ENCODE measurements at places on chromosomes 1 and 21.
A peak's percentile ranks its signal among the peaks of the same experiment; 100 is the strongest.

DNA sequence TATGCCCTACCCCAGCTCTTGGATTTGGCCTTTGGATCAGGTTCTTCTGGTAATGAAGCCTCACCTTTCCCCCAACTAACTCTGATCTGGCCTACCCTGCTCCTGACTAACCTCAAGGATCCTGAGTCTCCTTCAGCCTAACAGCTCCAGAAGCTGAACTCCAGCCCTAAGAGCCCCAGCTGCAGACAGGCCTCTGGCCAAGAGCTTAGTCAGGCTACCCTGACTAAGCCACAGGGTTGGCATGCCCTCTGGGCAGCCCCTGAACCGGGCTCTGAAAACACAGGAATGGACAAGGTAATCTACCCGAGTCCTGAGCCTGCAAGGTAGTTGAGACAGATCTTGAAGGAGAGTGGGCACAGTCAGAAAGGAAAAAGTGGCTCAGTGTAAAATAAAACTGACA lies 29.4 kb downstream of the COA7 start:
- H3K27ac ChIP-seq, result no peak overlapping the region
- peaks cover 23% of the 10 kb centered on the region for H3K36me3 ChIP-seq
- H3K27me3 ChIP-seq, result no peaks in the 10 kb centered on the region
- no peaks in the 10 kb centered on the region for H3K4me1 ChIP-seq

DNA sequence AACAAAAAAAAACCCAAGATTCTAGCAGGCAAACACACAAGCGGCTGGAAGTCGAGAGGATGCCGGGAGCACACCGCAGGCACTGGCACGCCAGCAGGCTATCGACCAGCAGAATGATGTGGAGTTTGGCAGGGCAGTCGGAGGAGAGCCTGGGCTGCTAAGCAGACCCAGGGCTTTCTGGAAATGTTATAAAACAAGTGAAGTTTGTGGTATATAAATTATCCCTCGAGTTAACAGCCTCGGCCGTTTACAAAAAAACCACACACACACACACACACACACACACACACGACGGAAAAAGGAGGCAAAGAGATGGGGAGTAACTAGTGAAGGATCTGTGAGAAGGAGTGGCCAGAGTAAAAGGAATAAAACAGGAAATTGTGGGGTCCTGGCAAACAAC lies 87.2 kb upstream of the IVNS1ABP start:
- peaks cover 11% of the 10 kb centered on the region for H3K27me3 ChIP-seq
- H3K27ac ChIP-seq, result no peak overlapping the region
- H3K4me3 ChIP-seq, result no peak overlapping the region
- DNase-seq, result no peak

DNA sequence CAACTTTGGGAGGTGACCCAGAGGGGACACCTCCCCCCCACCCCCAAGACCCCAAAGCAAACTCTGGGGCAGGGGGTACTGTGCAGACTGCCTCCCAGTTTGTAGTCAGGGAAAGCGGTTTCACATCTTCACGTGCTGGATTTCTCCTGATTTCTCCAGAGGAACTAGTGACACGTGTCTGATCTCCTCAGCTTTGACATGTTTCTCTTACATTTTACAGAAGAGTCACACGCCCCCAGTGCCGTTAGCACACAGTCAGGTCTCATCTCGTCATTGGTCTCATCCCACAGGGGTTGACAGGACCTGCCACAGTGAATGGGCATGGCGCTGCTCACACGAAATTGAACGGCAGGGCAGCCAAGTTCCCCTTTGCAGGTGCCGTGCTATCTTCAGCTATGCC lies 11.8 kb downstream of the PDPN start:
- H3K27ac ChIP-seq, result no peak overlapping the region
- no peak for DNase-seq
- H3K4me3 ChIP-seq, result no peak overlapping the region
- no peaks in the 10 kb centered on the region for H3K4me1 ChIP-seq

- H3K4me3 ChIP-seq, result no peak overlapping the region
- H3K27me3 ChIP-seq, result peaks cover 42% of the 10 kb centered on the region
- H3K4me1 ChIP-seq, result peaks cover 5% of the 10 kb centered on the region
- H3K27ac ChIP-seq, result no peak overlapping the region
- DNase-seq, result peak; percentile 79
These were observed 21.2 kb downstream of the SLC45A3 start for GRCh38 chr1:205658943-205659581.

GRCh38 chr1:7186382-7187111 lies 401.3 kb downstream of the CAMTA1 start:
- H3K4me3 ChIP-seq, result no peak overlapping the region
- no peaks in the 10 kb centered on the region for H3K4me1 ChIP-seq
- no peak overlapping the region for H3K27ac ChIP-seq
- H3K27me3 ChIP-seq, result peaks cover 22% of the 10 kb centered on the region

DNA sequence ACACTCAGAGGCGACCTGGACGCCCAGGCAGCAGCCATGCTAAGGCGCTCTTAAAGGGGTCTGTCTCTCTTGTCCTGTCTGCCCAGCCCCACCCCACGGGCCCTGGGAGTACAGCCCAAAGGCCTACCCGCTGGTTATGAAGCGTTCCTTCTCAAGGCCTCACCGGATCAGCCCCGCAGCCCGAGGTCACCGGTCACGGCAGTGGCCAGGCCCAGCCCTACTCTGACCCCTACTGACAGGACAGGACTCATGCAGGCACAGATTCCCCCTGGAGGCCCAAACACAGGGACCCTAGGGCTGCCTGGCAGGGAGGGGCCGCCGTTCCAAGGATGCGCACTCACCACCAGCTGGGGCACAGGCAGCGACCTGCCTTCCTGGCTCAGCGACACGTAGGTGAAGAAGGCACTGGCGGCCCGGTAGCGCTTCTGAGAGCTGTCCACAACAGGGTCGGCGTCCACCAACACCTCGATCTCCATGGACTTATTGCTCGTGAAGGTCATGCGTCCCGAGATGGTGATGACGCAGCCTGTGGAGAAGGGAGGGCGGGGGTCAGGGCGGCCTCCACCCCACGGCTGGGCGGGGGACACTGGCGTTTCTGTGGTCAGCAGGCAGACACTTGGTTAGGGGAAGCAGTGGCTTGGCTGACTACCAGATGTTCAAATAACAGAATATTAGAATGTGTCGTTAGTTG lies 20.0 kb upstream of the GPR153 start:
- no peak for DNase-seq
- no peaks in the 10 kb centered on the region for H3K27me3 ChIP-seq
- H3K4me3 ChIP-seq, result no peak overlapping the region
- peaks cover 6% of the 10 kb centered on the region for H3K4me1 ChIP-seq

GRCh38 chr1:168170564-168171508 lies 7.9 kb upstream of the TIPRL start:
- H3K4me3 ChIP-seq, result no peak overlapping the region
- H3K4me1 ChIP-seq, result no peaks in the 10 kb centered on the region
- peaks cover 31% of the 10 kb centered on the region for H3K27me3 ChIP-seq
- no peaks in the 10 kb centered on the region for H3K36me3 ChIP-seq
- no peak overlapping the region for H3K27ac ChIP-seq
- DNase-seq, result no peak

DNA sequence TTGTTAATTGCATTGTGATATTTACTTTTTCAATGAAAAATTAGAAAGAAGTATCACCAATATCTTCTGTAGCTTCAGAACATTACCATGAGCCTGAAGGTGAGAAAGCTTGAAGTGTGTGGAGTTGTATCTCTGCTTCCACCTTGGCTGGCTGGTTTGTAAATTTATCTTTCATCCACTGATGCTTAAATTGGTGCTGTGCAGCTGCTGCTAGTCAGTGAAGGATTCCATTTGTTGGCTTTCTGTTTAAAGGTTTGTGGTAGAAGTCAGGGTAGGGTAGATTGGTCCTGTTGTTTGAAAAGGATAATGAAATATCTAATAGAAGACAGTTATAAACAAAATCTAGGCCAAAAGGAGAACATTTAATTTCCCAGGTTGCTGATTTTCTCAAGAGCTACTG lies 105.7 kb downstream of the C1orf21 start:
- H3K4me1 ChIP-seq, result peaks cover 46% of the 10 kb centered on the region
- H3K27ac ChIP-seq, result peak overlapping the region; percentile 92
- H3K4me3 ChIP-seq, result peak overlapping the region; percentile 75

DNA sequence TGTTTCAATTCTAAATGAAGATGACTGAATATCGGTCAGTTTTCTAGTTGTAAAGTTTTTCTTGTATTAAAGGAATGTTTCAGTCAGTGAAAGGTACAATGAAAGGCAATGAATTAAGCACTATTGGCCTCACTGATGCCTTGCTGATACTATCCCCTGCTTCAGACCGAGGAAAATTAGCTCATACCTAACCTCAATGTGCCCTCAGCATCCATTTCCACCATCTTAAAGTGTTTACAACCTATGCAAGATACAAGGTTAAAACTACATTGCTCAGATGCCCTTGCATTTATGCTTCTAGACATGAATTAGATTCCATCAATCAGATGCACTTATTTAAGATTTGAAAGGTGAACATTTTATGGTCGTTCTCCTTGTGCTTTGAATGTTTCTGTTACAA lies 184.5 kb downstream of the COP1 start:
- H3K4me1 ChIP-seq, result peaks cover 5% of the 10 kb centered on the region
- H3K27me3 ChIP-seq, result no peaks in the 10 kb centered on the region
- no peak for DNase-seq
- H3K27ac ChIP-seq, result no peak overlapping the region
- H3K36me3 ChIP-seq, result peaks cover 27% of the 10 kb centered on the region

- H3K4me3 ChIP-seq, result no peak overlapping the region
- H3K36me3 ChIP-seq, result peaks cover 8% of the 10 kb centered on the region
- H3K27me3 ChIP-seq, result no peaks in the 10 kb centered on the region
These were observed 5.7 kb downstream of the HIVEP3 start for GRCh38 chr1:41913014-41913413.

- H3K27ac ChIP-seq, result no peak overlapping the region
- H3K27me3 ChIP-seq, result no peaks in the 10 kb centered on the region
- H3K4me1 ChIP-seq, result no peaks in the 10 kb centered on the region
- no peak overlapping the region for H3K4me3 ChIP-seq
- no peak for DNase-seq
These were observed 1044.9 kb downstream of the BRINP3 start for GRCh38 chr1:189432753-189433152.

Data from effector memory CD8-positive, alpha-beta T cell (primary cell).